ENCODE measurements at places on chromosomes 1 and 21.
A peak's percentile ranks its signal among the peaks of the same experiment; 100 is the strongest.

- no peak for DNase-seq
These were observed 29.5 kb downstream of the TMED5 start for GRCh38 chr1:93150729-93151128.

DNA sequence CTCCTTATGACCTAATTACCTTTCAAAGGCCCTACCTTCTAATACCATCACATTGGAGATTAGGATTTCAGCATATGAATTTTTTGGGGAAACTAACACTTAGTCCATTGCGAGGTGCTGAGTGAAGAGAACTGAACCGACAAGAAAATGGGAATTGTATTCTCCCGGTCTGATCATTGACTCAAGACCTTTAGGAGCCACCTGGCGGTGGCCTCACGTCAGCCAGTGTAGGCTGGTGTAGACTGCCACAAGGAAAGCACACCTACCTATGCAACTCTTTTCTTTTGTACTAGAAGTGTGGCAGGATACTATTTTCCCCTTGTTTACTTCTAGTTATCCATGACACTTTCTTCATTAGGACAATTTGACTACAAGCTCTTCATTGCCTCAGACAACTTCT lies 333.5 kb upstream of the B3GALT2 start:
- DNase-seq = no peak

DNA sequence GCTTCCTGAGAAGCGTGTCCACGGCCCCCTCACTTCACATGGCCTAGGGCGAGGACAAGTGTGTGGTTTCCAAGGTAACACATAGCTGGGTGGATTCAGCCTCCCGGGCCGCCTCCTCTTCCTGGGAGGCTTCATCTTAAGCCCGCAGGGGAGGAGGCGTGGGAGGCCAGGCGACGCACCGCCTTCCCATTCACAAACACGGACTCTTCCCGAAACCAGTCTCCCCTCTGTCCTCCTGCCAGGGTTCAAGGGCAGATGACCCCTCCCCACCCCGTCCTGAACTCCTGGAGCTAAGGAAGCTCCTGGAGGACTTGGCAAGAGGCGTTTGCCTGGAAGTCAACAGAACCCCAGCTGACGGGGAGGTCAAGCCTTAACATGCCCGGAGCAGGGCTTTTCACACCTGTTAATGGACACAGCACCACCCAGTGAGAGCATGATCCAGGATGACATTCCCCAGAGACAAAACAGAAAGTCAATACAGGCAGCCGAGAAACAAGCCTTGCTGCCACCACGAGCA lies 56.7 kb downstream of the KCNN3 start:
- DNase-seq = no peak

DNA sequence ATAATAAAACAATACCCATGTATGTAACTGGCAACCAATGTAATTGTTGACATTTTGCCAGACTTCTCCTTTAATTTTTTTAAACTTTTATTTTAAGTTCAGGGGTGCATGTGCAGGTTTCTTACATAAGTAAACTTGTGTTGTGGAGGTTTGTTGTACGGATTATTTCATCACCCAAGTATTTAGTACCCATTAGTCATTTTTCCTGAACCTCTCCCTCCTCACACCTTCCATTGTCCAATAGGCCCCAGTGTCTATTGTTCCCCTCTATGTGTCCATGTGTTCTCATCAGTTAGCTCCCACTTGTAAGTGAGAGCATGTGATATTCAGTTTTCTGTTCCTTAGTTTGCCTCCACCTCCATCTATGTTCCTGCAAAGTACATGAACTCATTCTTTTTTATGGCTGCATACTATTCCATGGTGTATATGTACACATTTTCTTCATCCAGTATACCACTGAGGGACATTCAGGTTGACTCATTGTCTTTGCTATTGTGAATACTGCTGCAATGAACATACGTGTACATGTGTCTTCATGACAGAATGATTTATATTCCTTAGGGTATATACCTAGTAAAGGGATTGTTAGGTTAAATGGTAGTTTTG lies 6.7 kb downstream of the DEPDC1 start:
- DNase-seq = no peak

DNA sequence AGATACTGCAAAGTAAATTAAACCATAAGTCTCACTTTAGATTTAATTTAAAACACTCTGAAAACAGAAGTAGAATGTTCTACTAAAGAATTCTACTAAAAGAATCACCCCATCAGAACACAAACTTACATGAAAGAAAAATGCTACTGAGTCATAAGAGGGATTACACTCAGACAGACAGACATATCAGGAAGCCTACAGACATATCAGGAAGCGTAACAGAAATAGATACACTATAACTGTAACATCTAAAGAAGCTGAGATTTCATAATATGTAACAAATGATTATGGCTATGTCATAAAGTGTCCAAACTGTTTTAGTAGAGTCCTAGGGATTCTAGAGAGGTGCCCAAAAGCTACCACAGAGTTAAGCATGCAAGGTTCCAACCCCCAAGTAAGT lies 23.9 kb downstream of the FOXJ3 start:
- no peak for DNase-seq

- DNase-seq = no peak
These were observed 859 bp upstream of the ANGPTL1 start for GRCh38 chr1:178871551-178872320.

- no peak for DNase-seq
These were observed 508.8 kb upstream of the ZP4 start for GRCh38 chr1:238399558-238399957.

DNA sequence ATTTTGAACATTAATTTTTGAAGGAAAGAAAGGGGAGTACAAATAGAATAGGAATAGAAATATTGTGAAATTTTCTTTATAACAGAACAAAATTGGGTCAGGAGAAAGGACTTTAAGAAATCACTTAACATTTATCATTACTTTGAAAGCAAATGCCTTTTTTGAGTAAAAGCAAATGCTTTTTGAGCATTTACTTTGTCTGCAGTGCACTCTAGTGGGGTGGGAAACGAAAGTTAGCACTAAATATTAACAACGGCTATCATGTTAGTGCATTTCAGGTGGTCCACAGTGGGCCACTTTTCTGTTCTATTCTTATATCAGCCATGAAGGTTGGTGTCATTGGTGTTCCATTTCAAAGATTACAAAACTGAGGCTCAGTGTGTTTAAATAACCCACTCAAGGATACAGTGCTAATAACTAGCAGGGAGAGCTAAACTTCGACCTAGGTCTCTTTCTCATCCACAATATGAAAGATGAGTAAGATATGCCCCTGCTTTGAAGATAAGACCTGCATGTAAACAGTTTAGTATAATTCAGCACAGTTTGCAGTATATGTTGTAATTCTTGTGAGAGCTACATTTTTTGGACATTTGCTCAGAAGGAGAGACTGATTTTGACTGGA lies 13.4 kb downstream of the LRRC8D start:
- DNase-seq = no peak

DNA sequence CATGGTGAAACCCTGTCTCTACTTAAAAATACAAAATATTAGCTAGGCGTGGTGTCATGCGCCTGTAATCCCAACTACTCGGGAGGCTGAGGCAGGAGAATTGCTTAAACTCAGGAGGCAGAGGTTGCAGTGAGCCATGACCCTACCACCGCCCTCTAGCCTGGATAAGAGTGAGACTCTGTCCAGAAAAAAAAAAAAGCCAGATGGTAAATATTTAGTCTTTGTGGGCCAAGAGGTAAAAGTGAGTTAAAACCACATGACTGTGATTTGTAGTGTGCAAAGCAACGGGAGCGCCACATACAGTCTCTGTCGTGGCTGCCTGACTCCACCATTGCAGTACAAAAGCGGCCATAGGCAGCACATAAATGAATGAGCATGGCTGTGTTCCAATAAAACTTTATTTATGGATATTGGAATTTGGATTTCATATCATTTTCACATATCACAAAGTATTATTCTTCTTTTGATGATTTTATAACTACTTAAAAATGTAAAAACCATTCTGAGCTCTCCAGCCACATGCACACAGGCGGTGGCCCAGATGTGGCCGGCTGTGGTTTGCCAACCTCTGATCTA lies 51.8 kb upstream of the CASZ1 start:
- no peak for DNase-seq

DNA sequence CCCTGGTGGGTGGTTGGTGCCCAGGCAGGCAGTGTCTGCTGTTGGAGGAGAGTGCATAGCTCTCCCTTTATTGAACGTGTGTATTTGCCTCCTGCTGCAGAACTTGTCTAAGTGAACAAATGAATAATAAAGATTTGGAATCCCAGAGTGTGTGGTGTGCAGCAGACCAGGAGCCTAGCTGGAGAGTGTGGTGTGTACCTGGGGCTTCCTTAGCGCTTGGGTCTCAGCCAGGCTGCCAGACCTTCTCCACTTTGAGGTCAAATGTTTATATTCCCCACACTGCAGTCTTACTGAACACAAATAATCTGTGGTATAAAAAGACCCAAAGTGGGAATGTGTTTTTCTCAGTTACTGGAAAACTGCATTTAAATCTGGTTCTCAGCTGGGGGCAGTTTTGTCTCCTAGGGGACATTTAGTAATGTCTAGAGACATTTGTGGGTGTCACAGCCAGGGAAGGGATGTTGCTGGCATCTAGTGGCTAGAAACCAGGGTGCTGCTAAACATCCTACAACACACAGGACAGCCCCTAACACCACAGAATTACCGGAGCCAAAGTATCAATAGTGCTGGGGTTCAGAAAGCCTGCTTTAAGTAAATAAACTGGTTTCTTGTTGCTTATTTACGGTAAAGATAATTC lies 23.6 kb downstream of the SLC37A1 start:
- DNase-seq = no peak

DNA sequence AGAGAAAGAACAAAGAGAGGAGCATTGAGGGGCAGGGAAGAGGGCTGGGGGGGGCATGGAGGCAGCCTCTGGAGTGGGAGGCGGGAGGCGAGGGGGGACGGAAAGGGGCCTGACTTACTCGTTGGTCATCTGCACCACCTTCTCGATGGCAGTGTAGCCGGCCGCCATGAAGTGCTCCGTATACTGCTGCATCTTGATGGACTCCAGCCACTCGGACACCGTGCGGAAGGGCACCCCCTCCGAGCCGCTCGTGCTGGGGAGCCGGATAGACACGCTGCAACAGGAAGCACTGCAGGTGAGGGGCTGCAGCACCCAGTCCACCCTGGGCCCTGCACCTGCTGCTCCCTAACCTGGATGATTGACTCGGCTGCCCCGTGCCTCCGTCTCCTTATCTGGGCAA lies 26.6 kb downstream of the EPHA2 start:
- no peak for DNase-seq

DNA sequence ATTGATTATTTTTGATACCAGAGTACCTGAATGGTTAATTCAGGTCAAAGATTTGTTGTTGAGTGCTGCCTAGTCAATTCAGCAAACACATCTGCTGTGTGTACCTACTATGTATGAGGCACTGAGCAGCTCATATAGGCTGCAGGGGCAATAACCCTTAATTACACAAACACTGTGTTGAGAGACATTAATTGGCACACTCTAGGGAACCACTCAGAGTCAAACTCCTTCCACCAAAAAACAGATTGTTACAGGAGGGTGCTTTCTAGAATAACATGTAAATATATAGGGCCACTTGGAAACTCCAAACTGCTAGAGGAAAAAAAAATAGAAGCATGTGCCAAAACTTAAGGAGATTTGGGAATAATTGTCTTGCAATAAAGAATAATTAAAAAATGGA lies 31.3 kb downstream of the UBE2U start:
- no peak for DNase-seq

DNA sequence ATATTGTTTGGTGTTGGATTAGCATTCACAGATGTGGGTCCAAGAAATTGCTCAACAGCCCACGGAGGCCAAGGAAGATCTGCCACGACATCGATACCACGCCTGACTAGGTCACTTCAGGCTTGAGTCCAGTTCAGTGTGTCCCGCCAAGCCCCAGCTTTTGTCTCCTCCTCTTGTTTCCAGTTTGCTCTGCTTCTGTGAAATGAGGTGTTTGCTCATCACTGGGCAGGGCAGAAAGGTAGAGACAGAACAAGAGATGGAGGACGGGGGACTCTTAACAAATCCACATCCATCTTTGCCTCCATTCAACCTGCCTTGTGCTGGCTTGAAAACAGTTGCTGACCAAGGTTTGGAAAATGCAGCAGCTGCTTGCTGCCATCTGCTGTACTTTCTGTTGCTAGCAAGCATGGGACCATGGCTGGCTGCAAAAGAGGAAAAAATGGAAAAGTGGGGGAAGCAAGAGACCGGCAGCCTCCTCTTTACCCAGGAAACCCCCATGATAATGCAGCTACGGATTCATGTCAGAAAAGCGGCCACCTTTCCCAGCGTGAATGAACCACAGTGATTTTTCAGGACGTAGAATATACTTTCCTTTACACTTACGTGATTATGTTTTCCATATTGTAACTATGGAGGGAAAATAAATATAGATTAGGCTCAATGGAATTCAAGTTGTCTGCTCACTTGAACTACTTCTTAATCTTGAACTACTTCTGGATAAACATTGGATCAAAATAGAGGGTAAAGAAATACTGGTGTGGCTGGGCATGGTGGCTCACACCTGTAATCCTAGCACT lies 80.2 kb upstream of the GREM2 start:
- DNase-seq = peak; percentile 0

DNA sequence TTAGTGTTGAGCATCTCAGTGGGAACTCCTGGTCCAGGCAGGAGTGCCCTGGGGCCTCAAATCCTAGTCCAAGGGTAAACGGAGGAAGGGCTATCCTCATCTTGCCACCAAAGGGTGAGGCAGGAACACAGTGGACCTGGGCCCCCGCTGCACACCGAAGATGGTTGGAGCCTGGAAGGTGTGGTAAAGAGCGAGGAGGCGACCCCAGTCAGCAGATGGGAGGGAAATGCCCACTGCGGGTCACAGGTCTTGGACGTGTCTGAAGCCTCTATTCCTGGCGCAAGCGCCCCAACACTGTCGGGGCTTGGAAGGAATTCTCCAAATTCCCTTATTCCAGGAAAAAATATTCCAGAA lies 38.5 kb upstream of the SYNC start:
- DNase-seq = no peak

DNA sequence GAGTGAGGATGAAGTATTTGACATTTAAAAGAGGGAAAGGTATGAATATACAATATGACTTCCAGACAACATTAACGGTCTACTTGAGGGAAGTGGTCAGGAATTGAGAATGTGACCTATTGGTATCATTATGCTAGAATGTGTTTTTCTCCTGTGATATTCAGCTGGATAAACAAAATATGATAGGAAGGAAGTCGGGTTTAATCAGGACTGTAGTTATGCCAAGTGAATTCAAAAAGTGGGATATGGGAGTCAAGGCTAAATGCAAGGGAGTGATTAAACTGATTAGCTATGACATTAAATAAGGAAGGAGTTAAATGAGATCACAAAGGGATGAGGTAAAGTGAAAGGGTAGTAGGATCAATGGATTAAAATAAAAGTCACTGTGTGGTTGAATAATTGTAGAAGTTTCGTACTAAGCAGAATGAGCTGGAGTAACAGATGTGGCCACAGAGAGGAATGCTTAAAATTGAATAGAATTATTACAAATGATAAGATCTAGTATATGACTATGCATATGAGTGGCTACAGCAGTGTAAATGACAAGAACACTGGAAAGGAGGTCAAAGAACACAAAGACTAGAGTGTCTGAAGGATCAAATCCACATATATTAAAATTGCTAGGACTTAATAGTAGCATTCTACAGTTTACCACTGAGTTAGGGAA lies 62.5 kb downstream of the TRIM33 start:
- no peak for DNase-seq

DNA sequence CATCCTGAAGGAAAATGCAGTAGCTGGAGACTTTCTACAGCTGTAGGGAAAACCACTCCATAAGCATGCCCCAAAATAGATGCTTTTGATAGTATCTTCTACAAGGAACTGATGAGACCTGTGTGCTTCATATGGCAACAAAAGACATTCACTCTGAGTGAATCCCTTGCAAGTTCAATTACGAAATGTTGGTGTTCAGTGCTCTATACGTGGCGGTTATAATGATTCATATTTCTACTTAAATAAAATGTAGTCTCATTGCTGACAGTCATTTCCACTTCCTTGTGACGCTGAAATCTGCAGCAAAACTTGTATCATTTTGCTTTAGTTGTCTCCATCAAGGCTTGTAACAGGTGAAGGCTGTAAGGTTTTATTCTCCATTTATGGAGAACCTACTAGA lies 20.6 kb downstream of the TOR1AIP2 start:
- DNase-seq = no peak
